ENCODE measurements at places on chromosomes 5 and 9.
A peak's percentile ranks its signal among the peaks of the same experiment; 100 is the strongest.

- DNase-seq = no peak
Measured at GRCh38 chr5:29005386-29005785, 1967.0 kb upstream of the CDH9 start.

- DNase-seq = peak; percentile 7
Measured at GRCh38 chr9:103242025-103242424, 246.9 kb downstream of the CYLC2 start.

GRCh38 chr9:106450549-106450948, 412.4 kb upstream of the ZNF462 start:
- no peak for DNase-seq

- DNase-seq = no peak
Measured at GRCh38 chr5:155729684-155730059, 597.3 kb upstream of the SGCD start.

DNA sequence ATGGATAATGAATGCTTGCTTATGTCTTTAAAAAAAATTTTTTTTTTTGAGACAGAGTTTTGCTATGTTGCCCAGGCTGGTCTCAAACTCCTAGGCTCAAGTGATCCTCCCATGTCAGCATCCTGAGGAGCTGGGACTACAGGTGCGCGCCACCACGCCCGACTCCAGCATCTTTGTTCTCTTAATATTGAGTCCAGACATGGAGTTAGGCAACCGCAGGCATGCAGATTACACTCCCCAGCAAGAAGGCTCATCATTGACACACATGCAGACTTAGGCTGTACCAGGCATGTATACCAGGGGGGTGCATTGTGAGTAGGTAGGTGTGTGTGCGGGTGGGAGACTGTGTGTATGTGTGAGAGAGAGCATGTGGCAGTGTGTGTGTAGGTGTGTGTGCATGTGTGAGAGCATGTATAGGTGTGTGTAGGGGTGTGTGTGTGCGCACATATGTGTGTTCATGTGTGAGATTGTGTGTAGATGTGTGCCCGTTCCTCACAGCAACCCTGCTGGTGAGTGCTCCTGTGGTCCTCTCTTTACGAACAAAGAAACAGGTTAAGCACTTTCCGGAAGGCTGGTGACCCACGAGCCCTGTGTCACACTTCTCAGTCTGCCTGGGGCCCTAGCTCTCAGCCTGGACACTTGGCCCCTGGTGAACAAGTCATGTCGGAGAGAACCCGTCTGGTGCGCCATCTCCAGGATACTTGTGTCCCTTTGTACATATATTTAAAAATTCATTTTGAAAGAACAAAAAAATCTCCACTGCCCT, 6.2 kb downstream of the OBP2B start:
- DNase-seq = no peak

DNA sequence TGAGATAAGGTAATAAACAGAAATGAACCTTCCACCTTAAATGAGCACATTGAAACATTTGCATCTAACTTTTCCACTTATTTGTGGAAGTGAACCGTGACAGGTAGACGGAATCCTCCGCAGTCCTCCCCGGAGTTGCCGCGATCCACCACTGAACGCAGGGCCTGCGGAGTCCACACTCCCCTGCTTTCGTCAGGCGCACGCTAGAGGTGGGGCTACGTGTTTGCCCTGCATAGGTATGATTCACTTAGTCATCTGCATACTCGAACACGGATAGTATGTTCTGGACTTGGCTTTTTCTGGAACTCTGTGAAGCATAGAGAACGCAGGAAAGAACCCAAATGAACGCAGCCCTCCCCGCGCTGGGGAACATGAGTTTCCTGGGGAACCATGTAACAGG, 272.8 kb upstream of the IRX4 start:
- DNase-seq = no peak
